ENCODE measurements at places on chromosomes 12 and 14. TPM values are rescaled to one million over a fixed set of nuclear protein-coding genes. Genes with fewer than 3 reads are reported as not detected.

GRCh38 chr12:53564278-53564677 lies 57.0 kb upstream of the NPFF start:
- no peak for DNase-seq

DNA sequence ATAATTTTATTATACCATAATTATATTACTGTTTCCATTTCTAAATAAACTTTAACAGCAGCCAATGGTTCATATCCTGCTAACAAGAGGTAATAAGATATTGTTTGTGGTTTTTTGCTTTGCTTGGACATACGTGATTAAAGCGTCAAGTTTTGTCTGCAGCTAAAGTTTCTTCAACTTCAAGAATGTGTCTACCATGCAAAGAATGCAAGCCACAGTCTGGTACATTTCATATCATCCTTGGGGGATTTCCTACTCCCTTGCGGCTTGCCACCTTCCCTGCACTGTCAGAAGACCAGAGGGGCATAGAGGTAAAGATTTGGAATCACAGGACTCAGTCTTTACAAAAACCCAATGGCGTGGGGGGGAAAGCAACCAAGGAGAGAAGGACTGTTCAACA lies 125.2 kb downstream of the MED13L start:
- DNase-seq, result no peak

GRCh38 chr12:45671254-45671653 lies 58.3 kb upstream of the ARID2 start:
- DNase-seq, result no peak

- no peak for DNase-seq
Observed at GRCh38 chr12:5335069-5335468, 96.8 kb upstream of the NTF3 start.

FGF6 gene
- polyA plus RNA-seq, result 0.07 TPM

TEX52 gene
- polyA plus RNA-seq, result 2.8 TPM

Data from large intestine (tissue), 12 donors.